ENCODE measurements at places on chromosomes 7 and 10.

GRCh38 chr7:148264933-148265557 is 325.5 kb upstream of the C7orf33 start:
- DNase-seq, result no peak

- no peak for DNase-seq
These were observed 523.9 kb upstream of the MGMT start for GRCh38 chr10:128943111-128943510.

GRCh38 chr10:119759832-119760231 is 34.0 kb downstream of the INPP5F start:
- DNase-seq, result no peak

GRCh38 chr10:29642990-29643389 is 8.2 kb upstream of the SVIL start:
- DNase-seq, result no peak

- DNase-seq, result no peak
These were observed 559 bp downstream of the TRA2A start for GRCh38 chr7:23531050-23531793.

DNA sequence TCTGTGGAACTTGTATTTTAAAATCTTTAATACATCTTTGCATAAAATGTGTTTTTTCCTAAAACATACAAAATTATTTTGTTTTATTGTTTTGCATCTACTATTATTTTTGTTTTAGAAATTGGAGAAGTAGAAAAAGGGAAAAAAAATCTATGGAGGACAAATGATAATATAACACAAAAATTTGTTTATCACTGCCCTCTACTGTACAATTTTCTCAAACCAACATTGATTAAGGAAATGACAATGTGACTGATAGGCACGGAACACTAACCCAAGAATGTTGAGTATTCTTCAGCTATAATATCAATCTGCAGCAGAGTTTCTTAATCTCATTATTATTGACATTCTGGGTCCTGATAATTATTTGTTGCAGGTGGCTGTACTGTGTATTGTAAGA is 9.5 kb upstream of the ING3 start:
- no peak for DNase-seq

DNA sequence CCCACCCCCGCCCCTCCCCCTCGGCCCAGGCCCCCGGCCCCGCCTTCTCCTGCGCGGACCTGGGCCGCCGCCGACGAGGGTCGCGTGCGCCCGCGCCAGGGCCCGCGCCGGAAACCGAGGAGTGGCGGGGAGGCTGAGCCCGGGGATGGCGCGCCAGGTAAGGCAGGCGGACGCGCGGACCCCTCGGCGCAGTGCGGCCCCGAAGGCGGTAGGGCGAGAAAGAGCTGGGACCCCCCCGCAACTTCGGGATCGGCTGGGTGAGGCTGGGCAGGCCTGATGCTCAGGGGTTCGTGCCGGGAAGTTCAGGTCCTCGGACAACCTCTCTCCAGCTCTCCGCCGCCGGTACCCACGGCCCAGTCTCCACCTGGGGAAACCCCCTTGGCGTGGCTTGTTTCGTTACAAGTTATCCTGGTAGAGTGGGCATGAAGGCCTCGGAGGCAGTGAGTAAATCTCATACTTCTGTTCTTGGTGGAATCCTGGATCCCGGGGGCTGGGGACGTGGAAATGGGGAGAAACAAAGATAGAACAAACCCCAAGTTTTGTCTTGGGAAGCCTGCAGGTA is 58.4 kb downstream of the ZNF467 start:
- DNase-seq, result no peak

GRCh38 chr7:158186406-158186805 is 401.2 kb downstream of the PTPRN2 start:
- no peak for DNase-seq

GRCh38 chr10:120428754-120429153 is 28.3 kb upstream of the PLPP4 start:
- no peak for DNase-seq

GRCh38 chr10:84140036-84140379 is 699 bp downstream of the GHITM start:
- no peak for DNase-seq

GRCh38 chr7:114823290-114823689 is 98.6 kb upstream of the MDFIC start:
- DNase-seq, result no peak

GRCh38 chr7:143936087-143937009 is 1.3 kb downstream of the OR2F2 start:
- peak; percentile 5 for DNase-seq

DNA sequence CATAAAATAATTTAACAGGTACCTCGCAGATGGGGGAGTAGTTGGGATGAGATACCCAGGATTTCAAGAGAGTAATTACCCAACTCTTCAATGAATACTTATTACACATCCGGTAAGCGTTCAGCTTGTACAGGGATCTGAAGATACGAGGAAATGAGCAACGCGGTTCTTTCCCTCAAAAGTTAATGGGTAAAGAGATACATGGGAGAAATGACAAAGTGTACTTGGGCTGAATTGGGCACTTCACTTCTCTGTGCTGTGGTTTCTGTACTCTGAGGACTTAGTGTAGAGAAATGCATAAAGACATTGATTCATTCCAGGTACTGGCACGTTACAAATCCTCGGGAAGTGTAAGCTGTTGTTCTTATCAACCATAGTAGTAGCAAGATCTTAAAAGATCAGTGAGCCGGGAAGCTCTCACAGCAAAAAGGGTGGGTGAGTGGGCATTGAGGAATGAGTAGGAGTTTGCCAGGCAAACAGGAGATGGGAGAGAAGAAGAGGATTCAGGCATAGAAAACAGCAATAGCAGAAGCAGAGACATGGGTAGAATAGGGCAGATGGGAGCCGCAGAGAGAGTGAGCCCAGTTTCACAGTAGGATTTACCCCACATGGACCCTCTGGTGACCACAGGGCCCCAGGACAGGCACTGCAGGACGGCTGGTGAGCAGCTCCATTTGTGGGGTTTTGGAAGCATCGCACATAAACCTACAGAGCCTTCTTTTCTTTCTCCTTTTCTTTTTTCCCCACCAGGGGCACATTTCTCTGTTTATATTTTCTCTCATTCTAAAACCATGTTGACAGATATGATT is 304.3 kb upstream of the PITRM1 start:
- DNase-seq, result no peak

GRCh38 chr7:130356876-130357611 is 12.4 kb downstream of the CPA5 start:
- DNase-seq, result peak; percentile 82

DNA sequence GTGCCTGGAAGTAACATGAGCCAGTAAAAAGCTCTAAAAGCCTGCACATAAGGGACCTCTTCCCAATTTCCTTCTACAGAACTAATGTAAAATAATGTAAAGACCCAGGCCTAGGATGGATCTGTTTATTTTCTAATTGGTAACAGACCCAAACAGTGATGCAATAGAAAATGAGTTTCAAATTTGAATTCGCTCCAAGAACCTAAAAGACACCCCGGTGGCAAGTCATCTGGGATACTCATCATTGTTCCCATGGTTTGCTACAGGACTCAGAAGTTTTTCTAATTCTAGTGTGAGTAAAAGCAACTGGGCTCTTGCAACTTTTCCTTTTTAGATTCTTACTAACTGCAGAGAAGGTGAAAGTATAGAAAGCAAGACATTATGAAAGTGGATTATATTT is 271.3 kb upstream of the CACNA2D1 start:
- no peak for DNase-seq

DNA sequence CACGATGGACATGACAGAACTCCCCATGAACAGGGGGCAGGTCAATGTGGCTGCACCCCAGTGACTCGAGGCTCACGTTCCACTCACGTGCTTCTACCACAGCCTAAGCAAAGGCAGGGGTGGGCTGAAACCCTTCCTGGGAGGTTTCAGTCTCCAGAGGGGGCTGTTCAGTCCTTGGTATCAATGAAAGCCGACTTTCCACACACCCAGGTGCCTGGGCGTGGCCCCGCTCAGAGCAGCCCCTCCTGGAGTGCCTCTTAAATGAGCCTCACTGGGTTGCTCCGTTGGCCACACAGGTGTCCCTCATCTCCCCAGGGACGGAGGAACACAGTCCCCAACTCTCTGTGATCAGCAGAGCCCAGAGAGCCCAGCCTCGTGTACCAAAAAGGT is 90.5 kb upstream of the PDGFA start:
- DNase-seq, result no peak

GRCh38 chr10:48594803-48595538 is 9.9 kb downstream of the ARHGAP22 start:
- no peak for DNase-seq

- no peak for DNase-seq
These were observed 71.7 kb upstream of the TMEM106B start for GRCh38 chr7:12139416-12139815.

DNA sequence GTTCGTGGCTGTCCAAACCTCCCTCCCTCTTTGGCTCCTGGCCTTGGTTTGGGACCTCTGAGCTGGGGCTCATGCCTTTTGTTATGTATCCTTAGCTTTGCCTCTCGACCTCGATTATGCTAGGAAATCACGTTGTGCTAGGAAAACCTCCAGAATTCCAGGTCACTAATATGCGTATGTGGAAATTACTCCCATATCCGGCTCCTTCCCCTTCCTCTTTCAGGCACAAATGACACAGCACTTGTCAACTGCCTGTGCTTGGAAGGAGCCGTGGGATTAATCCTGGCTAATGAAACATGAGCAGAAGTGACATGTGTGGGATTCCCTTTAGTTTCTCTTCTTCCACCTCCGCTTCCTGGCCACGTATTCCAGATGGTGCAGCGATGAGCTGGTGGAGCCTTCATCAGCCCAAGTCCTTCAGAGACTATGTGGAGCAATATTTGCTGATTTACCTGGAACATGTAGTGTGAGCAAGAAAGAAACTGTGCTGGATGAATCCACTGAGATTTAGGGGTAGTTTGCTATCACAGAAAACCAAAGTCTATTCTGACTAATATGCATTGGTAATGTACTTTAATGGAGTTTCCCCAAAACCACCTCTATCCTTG is 149.2 kb downstream of the REEP3 start:
- DNase-seq, result no peak

DNA sequence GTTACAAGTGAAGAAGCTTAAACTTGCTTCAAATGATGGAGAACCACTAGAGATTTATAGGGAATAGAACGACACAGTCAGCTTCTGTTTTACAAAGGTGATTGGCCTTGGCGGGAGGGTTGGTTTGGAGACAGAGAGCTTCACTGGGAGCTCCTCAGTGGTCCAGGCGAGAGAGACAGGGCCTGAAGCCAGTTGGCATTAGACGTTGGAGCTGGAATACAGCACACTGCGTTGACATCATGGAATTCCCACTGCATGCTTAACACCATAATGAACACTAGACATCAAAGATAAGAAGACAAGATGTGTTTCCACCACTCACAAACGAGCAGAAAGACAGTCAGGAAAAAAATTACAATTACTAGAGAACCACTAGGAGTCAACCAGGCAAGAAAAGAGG is 67.8 kb downstream of the TBXAS1 start:
- DNase-seq, result no peak

- DNase-seq, result no peak
These were observed 206.8 kb downstream of the CUX1 start for GRCh38 chr7:102024005-102024768.

GRCh38 chr7:94183289-94183749 is 179.2 kb upstream of the BET1 start:
- DNase-seq, result peak; percentile 98

DNA sequence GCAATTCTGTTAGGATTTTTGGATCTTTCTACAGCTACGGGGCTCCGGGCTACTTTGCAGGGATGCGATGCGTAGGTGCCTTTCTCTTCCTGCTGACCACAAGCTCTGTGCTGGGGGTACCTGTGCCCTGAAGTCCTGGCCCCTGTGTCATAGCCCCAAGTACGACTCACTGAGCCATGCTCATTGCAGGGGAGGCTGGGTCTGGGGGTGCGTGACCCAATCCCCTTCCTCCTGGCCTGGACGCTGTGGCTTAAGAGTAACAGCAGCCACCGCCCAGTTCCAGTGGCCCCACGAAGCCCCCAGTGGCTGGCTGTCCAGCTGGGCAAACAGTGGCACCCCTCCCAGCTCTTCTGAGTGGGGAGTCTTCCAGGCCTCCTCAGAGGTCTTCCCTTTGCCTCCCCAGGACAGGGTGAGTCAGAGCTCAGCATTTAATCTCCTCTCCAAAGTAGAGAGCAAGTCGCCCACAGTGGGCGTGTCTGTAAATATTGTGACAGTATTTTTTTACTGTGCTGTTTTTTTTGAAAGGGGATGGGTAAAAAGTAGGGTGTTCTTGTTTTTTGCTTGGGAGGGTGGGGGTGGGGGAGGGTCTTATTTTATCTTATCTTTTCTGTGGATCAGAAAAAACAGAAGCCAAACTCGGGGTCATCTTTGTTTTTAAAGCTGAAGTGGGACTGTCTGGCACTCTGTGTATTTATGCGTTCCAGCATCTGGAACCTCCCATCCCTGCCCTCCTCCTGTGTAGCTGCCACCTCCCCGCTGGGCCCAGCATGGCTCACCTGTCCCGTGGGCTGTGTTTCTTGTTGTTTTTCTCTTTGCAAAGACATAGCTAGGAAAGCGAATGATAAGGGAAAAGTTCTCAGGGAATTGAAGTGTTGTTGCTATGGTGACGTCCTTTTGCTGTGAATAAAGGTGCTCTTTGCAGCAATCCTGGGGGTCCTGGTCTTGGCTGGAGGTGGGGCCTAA is 8.2 kb downstream of the LFNG start:
- no peak for DNase-seq

GRCh38 chr7:130966246-130967009 is 232.4 kb upstream of the KLF14 start:
- no peak for DNase-seq

DNA sequence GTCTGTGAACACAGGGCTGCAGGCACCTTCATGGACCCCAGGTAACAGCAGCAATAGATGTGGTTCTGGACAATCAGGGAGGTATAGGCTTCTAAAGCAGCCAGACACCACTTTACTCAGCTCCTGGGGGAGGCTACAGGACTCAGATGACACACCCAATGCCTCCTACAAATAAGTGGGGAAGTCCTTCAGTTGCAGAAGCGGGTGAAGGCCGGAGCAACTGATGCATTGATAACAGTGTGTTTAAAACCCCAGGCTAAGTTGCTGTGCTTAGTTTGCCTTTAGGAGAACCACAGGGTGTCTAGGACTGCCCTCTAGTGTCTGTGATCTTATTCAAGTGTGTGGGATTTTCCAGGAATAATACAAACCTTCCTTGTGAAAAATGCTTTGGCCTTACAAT is 5.9 kb upstream of the ITGA8 start:
- peak; percentile 42 for DNase-seq

DNA sequence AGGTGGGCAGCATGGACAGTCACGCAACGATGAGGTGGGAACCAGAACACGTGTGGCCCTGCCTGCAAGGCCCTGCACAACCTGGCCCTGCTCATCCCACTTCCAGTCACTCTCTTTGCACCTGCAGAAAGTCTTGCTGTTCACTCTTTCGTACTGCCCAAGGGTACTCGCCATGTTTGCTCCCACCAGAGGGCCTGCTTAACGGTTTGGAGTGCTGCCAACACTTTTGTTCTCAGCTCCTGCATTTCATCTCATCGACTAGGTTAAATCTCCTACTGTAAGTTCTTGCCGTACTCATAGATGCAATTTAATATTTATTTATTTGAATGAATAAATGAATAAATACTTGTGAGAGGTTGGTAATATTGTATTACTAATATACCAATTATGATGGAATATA is 315.3 kb downstream of the SDK1 start:
- no peak for DNase-seq

GRCh38 chr7:86788948-86789347 is 145.2 kb downstream of the GRM3 start:
- DNase-seq, result no peak

Measured in HFF-Myc (cell line).